ENCODE measurements at places on chromosomes 5 and 9.

- peak; percentile 46 for DNase-seq
Observed at GRCh38 chr9:124210697-124211096, 47.1 kb upstream of the NEK6 start.

- no peak for DNase-seq
Observed at GRCh38 chr5:41796061-41796460, 74.2 kb downstream of the OXCT1 start.

DNA sequence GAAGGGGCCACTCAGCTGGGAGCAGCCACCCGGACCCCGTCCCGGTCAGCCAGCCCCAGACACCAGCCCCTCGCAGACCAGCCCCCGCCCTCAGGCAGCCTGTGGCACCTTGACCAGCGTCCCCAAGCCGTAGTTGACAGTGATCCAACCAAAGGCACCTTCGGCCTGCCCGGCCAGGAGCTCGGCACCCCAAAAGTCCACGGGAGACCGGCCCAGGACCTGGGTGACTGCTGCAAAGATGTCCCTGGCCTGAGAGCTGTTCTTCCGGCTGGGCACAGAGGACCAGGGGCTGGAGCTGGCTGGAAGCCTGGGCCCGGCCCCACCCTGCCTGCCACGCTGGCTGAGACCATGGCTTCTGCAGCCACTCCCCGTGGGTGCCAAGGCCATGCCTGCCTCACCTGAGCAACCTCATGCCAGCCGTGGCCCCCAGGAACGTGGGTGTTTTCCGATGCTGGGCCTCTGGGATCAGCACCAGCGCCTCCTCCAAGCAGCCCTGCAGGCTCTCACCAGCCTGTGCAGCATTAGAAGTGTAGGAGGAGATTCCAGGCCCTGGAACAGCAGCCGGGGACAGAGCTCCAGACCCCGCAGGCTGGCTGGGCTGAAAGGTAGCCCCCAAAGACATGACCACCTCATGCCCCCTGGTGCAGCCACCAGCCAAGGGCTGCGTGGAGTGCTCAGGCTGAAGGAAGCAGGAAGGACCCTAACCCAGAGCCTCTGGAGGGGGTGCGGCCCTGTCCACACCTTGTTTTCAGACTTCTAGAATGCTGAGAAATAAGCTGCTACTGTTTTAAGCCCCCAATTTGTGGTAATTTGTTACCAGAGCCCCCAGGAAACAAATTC lies 4.2 kb downstream of the ENTPD8 start:
- DNase-seq: no peak

GRCh38 chr5:568061-568781 lies 43.9 kb upstream of the CEP72 start:
- no peak for DNase-seq

- DNase-seq: peak; percentile 51
Observed at GRCh38 chr9:96061293-96061987, 185.9 kb downstream of the ERCC6L2 start.

GRCh38 chr5:77397686-77398292 lies 94.3 kb downstream of the WDR41 start:
- no peak for DNase-seq

DNA sequence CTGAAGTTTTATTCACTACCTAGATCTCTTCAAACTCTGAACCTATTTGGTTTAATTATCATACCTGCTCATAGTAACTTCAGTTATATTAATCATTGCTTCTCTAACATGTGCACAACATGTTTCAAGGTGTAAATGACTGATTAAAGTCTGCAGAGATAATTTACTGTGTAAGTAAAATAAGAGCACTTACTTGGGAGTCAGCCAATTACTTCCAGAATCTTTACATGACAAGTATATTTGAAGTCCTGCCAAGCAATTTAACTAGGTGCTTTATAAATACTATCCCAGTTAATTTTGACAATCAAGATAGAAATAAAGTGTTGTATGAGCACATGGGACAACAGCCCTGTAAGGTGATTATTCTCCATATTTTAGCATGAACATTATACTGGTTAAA lies 109.9 kb downstream of the RFX3 start:
- DNase-seq: no peak

- no peak for DNase-seq
Observed at GRCh38 chr5:4551034-4551433, 589.1 kb upstream of the ADAMTS16 start.

DNA sequence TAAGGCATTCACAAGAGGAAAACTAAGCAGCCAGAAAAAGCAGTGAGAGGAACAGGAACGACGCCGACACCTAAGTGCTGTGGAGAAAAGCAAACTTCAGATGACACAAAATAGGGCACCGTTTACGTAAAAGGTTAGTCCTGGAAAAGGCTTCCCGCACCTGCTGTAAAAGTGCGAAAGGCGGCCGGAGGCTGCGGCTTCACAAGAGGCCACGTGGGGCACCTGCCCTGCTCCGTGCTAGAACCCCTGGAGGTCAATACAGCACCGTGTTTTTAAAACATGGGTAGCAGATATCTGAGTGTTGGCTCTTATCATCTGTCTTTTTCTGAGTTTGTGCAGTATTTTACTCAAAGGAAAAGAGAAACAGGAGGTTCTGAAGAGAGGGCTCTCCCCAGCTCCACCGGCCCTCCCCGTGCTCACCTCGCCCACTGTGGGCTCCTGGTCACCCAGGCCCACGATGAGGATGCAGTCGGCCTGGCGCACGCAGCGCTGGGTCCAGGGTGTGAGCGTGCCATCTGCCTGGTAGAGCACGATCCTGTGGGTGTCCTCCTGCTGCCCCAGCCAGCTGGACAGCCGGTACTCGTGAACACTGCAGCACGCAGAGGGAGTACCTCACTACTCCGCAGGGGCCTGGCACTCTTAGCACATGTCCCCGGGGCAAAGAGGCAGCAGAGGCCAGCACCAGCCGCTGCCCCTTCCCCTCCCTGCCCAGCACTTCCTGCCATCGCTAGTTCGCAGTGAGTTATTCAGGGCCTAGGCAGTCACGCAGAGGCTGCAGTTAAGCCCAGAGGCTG lies 21.0 kb upstream of the NSMF start:
- DNase-seq: no peak

GRCh38 chr5:20537911-20538703 lies 550.1 kb upstream of the CDH18 start:
- no peak for DNase-seq

DNA sequence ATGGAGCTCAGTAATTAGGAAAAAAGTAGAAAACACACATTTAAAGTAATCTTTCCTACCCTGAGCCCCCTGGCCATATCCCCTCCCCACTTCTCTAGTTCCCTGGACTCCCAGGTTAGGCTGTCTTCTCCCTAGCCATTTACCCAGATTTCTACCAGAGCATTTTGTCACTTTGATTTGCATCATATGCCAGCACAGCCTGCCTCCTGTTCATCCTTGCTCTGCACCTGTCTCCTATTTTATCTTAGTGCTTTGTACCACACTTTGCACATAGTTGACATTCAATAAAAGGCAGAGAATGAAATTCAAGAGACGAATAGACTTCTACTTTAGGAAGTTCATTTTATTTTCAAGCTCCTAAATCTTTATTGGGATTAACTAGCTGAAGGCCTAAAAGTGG lies 344.5 kb downstream of the EBF1 start:
- DNase-seq: no peak

GRCh38 chr5:100472091-100472490 lies 63.1 kb upstream of the FAM174A start:
- DNase-seq: no peak

- no peak for DNase-seq
Observed at GRCh38 chr9:73135394-73135793, 16.3 kb upstream of the ANXA1 start.

GRCh38 chr9:24257726-24258125 lies 288.0 kb downstream of the IZUMO3 start:
- DNase-seq: no peak

- DNase-seq: no peak
Observed at GRCh38 chr5:18068826-18069225, 434.6 kb downstream of the TAF11L14 start.

GRCh38 chr9:130630506-130631330 lies 33.7 kb upstream of the PRDM12 start:
- DNase-seq: no peak

GRCh38 chr9:125785248-125785751 lies 38.1 kb downstream of the PBX3 start:
- peak; percentile 0 for DNase-seq

GRCh38 chr5:39223565-39224156 lies 4.3 kb upstream of the FYB1 start:
- DNase-seq: no peak

- peak; percentile 2 for DNase-seq
Observed at GRCh38 chr5:159965031-159965837, 43.7 kb upstream of the TTC1 start.

GRCh38 chr9:127972236-127972871 lies 8.4 kb downstream of the EEIG1 start:
- DNase-seq: no peak

GRCh38 chr9:121651295-121652020 lies at the start of gene DAB2IP:
TSS of gene DAB2IP (plus strand) at chr9:121651634. CDS start at chr9:121651776, 142 bp downstream.
- DNase-seq: no peak

DNA sequence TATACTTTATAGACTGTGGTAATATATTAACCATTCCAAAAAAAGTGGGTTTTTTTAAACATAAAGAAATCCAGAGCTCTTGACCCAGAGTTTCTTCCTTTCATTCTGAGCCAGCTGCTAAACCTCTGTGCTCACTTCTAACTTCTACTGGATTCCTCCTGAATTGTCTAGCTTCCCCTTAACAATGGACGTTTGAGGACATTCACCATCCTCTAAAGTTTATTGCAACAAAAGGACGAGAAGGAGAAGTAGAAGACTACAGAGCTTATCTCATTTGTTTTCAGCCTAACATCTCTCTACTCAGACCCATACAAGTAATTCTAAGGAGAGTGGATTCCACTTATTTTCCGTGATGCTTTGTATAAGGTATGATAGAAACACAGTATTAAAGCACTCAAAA lies 284.2 kb downstream of the MAST4 start:
- no peak for DNase-seq

GRCh38 chr5:68484307-68485068 lies 268.9 kb downstream of the PIK3R1 start:
- DNase-seq: no peak

- DNase-seq: no peak
Observed at GRCh38 chr5:59660737-59661136, 232.8 kb downstream of the PDE4D start.

DNA sequence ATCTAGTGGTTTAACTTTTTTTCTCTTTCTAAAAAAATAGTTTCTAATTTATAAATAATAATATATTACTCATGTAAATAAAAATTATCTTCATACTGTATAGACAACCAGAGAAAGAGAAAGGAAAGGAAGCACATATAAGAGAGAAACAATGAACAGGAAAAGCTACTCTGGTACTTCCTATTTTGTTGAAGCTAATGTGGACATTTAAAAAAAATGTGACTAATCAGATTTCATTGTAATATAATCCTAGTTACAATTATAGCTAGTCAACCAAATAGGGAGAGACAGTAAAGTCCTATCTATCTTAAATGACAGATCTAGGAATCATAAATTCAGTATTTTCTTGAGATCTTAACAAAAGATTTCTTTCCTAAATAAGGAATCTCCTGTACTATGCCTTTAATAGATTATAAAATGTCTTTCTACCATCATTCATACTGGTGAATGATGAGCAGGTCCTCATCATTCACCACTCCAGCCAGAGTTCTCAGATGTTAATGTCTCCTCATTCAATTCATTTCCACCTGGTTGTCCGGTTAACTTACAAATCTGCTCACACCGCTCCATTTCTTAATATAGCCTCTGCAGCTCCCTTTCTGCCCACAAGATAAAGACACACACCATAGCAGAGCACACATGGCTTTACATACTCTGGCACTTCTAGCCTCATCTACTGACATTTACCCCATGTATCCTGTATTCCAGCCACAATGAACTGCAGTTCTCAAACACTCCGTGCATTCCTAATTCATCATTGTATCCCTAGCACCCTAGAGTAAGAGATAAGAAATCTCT lies 30.9 kb downstream of the ZFR start:
- DNase-seq: no peak

DNA sequence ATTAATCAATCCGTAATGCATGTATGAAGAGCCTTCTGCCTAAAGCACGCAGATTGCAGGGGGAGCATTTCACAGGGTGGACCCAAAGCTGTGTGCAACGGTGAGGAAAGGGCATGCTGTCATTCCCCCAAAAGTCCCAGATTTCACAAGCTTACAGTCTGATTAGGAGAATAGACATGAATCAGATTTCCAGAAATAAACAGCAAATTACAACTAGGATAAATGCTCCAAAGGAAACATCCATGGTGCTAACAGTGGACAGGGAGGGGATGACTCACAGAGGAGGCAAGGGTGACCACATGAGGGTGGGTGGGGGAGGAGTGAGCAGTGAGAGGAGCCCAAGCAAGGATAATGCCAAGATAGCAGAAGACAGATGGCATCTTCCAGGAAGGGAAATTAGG lies 258.4 kb upstream of the TAS2R1 start:
- no peak for DNase-seq

GRCh38 chr5:151351671-151352070 lies 4.3 kb upstream of the SLC36A2 start:
- no peak for DNase-seq

- no peak for DNase-seq
Observed at GRCh38 chr5:152056931-152057330, 132.3 kb upstream of the GLRA1 start.

DNA sequence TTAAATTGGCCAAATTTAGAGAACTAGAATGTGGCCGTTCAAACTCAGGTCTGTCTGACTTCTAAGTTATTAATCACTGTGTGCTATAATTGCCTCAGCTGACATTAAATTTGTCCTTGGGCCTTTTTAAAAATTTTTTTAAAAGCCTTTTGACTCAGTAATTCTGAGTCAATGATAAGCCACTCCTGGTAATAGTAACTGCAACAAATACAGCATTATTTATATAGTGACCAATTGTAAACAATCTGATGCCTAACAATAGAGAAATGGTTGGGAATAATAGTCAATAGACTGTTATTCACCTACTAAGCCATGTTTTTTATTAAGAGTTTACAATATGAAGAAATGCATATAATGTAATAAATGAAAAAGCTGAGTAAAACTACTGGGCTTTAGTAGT lies 70.9 kb upstream of the FSD1L start:
- no peak for DNase-seq

DNA sequence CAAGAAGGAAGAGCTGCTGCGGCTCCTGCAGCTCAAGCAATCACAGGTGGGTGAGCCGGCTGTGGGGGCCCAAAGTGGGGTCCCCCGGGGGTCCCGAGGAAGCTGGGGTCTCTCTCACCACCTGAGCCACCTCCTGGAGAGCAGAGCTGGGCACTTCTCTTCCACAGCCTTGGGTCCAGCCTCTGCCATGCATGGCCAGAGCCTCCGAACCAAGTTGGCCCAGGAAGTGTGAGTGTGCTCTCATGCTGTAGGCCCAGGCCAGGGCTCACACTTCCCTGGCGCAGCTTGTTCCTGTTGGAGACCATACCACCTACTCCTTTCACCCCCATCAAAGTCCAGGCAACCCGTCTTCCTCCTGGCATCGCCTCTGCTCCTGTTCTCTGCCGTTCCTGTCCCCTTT lies 19.7 kb downstream of the HMCN2 start:
- DNase-seq: no peak
